ENCODE measurements at places on chromosomes 3 and 15. TPM values are rescaled to one million over a fixed set of nuclear protein-coding genes. Genes with fewer than 3 reads are reported as not detected.

The DPH6 gene
- 11.5 TPM for total RNA-seq

- DNase-seq: no peak
These were observed 287.3 kb upstream of the TPRG1 start for GRCh38 chr3:188884299-188885043.

The TMEM44 gene
- total RNA-seq: 11.0 TPM

GRCh38 chr15:67228286-67228685 lies 26.2 kb downstream of the AAGAB start:
- no peak for DNase-seq

The FETUB gene
- not detected for total RNA-seq

The CRELD1 gene
- total RNA-seq: 37.4 TPM

The EXOSC7 gene
- total RNA-seq: 43.3 TPM
